ENCODE measurements at places on chromosomes 3 and 15.

GRCh38 chr3:100525753-100526612, 33.6 kb downstream of the TMEM45A start:
- peak; percentile 98 for DNase-seq

DNA sequence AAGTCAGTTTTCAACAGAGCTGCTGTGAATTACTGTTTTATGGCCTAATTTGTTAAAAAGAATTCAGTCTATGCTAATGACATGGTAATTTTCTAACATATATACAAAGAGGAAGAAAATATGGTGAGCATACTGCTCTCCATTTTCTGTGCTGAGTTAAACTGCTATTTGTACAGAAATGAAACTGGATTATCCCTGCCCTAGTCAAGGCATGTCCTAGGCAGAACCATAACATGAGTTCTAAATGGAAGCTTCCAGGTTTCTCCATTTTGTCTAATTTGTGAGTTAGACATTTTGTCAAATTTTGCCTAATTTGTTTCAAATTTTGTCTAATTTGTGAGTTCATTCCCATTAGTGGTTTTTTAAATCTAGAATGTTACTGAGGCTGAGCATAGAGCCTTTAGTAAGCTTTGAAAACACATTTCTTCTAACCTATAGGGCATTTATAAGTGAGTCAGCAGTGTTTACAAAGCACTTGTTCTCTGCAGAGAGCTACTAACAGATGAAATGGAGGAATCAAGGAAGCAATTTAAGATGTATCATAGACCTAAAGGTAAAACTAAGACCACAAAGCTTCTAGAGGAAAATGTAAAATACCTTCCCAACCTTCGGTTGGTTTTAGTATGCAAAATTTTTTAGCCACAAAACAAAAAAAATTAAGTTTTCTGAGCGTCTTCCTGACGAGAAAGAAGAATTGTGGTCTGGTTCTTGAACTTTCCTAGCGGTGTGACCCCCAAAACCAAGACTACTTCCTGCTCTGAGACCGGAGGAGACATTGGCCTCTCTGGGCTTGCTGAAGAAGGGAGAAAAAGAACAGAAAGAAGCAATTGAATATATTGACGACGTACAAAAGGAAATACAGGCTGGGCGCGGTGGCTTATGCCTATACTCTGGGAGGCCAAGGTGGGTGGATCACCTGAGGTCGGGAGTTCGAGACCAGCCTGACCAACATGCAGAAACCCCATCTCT, 9.8 kb downstream of the P2RY14 start:
- DNase-seq: no peak

- no peak for DNase-seq
Observed at GRCh38 chr15:75662823-75663519, 15.3 kb downstream of the SNX33 start.

GRCh38 chr15:42100021-42100800, 5.8 kb upstream of the PLA2G4D start:
- DNase-seq: no peak

GRCh38 chr3:6716420-6716819, 144.5 kb upstream of the GRM7 start:
- DNase-seq: no peak

Measured in GM23248 (cell line).